Neuronal stem cell (in vitro differentiated cells): ENCODE measurements at places on chromosomes 12 and 14.

DNA sequence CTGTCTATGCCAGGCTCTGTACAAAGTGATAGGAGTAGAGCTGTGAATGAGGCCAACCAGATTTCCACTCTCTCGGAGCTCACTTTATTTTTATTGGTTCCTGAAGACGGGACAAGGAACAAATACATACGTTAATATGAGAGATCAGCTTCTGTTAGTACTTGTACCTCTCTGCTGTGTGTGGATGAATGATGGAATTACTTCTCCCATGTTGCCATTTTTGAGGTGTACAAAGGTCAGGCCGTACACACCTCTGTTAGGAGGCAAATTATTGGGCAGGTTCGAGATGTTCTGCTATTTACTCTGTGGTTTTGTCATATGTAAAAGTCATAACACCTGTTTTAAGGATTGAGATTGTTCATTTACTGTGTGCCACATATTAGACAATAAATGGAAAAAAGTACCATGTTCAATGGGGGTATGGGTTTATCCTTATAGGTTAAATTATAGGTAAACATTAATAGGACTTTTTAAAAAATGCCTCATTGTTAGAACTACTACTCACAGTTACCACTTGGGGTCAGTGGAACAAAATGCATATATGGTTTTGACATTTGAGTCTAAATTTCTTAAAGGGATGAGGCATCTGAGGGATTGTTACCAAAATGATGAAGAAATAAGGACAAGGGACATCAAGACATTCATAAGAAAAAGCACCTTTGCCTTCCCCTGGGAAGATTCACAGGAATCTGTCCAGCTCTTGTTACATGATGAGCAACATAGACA lies 26.9 kb downstream of the WBP11 start:
- no peak for DNase-seq

- DNase-seq, result no peak
These were observed 278.5 kb upstream of the PLEKHG7 start for GRCh38 chr12:92424338-92424737.

DNA sequence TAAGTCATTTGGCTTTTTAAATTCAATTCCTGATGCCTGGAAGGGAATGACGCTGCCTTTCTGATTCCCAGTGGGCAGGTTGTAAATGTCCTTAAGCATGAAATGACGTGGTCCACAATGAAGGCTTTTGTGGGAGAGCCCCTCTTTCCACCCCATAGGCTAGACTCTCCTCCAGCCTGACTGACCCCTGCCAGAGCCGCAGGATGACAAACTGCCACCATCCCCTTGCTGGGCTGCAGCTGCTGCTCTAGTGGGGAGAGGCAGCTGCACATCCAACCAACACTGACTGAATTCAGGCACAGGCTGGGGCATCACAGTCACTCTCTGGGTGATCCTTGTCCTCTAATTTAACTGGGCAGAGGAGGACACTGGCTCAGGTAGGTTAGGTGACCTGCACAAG lies 6.3 kb downstream of the TSPAN11 start:
- DNase-seq, result no peak

- no peak for DNase-seq
These were observed 2.3 kb downstream of the AKAP5 start for GRCh38 chr14:64467566-64467965.

- DNase-seq, result no peak
These were observed 98.2 kb downstream of the GLT1D1 start for GRCh38 chr12:128951448-128951847.

DNA sequence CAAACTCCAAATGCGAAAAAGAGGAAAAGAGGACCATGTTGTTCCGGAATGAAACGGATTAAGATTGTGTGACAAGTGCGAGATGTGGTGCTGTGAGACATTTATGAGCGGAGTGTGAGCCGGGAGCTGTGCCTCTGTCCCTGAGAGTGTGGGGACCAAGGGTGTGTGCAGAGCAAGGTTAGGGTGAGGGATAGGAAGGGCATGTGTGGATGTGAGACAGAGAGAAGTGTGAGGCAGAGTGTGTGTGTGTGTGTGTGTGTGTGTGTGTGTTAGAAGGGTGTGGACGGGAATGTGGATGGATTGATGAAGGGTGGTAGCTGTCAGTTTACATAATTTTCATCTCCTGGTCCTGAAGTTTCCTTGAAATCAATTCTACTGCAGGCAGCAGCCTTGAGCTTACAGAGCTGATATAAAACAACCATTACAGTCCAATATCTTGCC lies 4.3 kb upstream of the OTX2 start:
- no peak for DNase-seq
